Tibial artery (tissue), 4 donors: ENCODE measurements at places on chromosomes 12 and 14.

DNA sequence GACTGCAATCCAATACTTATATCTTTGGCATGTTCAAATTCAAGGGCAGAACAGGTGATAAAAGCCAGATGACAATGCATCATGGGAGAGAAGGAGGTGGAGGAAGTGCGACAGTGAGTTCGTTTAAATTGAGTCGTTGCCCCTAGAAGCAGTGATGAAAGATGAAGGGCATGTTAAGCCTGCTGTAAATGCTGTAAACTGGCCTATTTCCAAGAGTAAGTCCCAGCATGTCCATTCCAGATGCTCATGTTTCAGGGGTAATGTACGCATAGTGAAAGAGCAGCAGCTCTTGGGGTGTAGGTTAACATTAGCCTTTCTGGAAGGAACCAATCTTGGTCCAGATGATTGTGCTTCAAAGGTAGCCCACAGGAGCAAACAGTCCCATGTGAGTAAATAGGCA is 97.1 kb downstream of the C2CD5 start:
- no peak for DNase-seq

DNA sequence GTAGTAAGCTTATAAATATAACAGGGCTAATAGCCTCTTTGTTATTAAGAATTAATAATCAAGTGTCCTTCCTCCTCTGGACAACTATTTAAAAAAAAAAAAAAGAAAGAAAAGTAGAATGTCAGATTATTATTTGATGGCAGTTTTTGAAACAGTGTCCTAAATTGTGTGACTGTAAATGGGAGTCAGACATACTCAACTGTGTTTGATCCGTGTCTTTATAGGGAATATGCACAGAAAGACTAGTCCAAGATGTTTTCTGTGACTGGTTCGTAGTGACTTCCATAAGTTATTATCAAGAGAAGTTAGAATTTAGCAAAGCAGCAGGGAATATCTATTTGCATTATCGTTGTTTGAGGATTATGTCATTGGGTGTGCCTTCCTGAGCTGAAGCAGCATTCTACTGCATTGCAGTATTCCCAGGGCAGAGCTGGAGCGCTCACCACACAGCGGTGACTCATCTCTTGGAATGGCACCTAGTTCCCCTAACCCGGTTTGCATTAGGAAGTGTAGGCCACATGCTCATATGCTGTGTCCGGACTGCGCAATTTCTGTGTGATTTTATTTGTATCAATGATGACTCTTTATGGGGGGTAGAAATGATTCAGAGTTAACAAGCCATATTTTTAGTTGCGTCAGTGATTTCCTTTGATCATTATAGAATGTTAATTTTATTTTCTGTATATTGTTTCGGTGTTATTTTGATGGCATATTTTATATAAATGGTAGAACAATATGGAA is 7.9 kb downstream of the DYNC1H1 start:
- DNase-seq = peak; percentile 93

GRCh38 chr14:52318062-52318461 is 4.0 kb downstream of the PTGER2 start:
- DNase-seq = no peak

DNA sequence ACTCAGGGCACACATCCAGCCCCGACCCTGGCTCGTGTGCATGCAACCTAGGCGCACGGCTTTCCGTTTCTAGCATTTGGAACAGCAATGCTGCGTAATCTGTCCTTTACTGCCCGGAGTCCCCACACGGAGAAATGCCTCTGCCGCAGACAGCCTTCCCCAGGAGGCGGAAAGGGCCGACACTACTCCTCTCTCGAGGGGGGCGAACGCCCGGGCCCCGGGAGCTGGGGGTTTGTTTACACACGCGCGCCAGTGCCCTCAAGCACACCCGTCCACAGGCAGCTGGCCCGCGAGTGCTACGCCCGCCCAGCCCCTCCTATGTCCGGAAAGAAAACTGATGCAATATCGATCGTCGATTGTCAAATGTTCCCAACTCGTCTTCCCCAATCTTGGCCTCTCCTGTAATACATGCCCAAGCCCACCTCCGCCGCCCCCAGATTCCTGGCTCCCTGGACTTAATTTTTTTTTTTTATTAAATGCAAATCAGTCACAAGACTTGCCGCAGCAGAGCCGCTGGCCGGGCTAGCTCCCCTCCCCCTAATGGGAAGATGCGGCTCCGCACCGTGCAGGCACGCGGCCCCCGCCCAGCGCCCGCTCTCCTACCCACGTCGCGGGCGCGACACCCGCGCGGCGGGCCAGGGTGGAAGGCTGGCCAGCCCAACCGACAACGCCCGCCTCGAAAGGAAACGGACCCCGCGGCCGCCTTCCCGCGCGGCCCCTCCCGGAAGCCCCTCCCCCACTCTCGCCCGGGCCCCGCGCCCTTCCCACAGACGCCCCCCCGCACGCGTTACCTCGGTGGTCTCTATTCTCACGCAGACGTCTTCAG is 642 bp downstream of the SLC38A2 start:
- peak; percentile 76 for DNase-seq

GRCh38 chr12:103966736-103967135 is 1.1 kb downstream of the TDG start:
- no peak for DNase-seq

GRCh38 chr12:27541031-27541719 is 17.2 kb downstream of the PPFIBP1 start:
- no peak for DNase-seq

DNA sequence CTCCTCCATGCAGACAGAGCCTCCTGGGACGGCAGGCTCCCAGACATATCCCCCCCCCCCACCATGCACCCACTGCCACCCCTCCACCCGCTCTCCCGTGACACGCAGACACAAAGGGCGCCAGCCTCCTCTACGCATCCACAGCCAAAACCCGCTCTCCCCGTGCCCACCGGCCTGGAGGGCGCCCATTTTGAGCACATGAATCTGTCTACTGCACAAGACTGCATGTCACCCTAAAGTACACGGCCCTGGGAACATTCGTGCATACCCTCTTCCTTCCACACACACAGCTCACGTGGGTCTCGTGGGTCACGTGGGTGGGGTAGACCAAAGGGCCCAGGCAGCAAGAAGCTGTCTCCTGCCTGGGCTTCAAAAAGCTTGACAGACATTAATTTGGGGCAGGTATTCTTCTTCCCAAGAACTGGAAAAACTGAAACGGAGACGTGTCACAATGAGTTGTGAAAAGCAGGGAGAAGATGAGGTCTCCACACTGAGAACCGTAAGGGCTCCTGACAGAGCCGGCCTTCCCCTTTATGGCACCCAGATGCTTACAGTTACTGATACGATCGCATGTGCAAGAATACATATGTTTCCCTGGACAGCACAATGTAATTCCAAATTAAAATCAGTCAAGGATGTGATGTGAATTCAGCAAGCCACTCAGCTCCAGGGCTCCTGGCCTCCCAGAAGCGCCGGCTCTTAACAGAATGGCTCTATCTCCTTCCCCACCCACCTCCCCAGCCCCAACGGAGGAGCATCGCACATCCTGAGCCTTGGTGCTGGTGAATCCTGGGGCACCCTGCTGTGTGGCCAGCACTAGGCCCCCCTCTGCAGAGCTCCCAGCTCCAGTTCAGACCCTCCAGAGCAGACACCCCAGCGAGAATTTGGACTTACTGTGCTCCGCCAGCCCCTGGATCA is 1.9 kb downstream of the TGFB3 start:
- peak; percentile 77 for DNase-seq

GRCh38 chr12:111998015-111998414 is 14.9 kb downstream of the TMEM116 start:
- no peak for DNase-seq

- DNase-seq = peak; percentile 84
Measured at GRCh38 chr12:55927588-55928502, at the start of gene PYM1. PYM1 (minus strand) TSS chr12:55927894; CDS start chr12:55927761, 133 bp downstream.
